Ovary (tissue), 10 donors: ENCODE measurements at places on chromosomes 13 and 19. TPM values are rescaled to one million over a fixed set of nuclear protein-coding genes. Genes with fewer than 3 reads are reported as not detected.

Gene OSCAR
- total RNA-seq: 1.4 TPM

Gene BLOC1S3
- 12.1 TPM for total RNA-seq

Gene PCSK4
- total RNA-seq: 1.3 TPM

- no peak overlapping the region for H3K4me3 ChIP-seq
- no peaks in the 10 kb centered on the region for H3K27me3 ChIP-seq
- no peak for DNase-seq
- no peaks in the 10 kb centered on the region for H3K4me1 ChIP-seq
- no peaks in the 10 kb centered on the region for H3K36me3 ChIP-seq
- no peak overlapping the region for H3K27ac ChIP-seq
Measured at GRCh38 chr13:57813651-57814050, 182.1 kb downstream of the PCDH17 start.
